Esophagus squamous epithelium (tissue), 5 donors: ENCODE measurements at places on chromosomes 16 and 17.

- no peak for DNase-seq
Measured at GRCh38 chr17:49508866-49509587, 13.9 kb downstream of the NGFR start.

DNA sequence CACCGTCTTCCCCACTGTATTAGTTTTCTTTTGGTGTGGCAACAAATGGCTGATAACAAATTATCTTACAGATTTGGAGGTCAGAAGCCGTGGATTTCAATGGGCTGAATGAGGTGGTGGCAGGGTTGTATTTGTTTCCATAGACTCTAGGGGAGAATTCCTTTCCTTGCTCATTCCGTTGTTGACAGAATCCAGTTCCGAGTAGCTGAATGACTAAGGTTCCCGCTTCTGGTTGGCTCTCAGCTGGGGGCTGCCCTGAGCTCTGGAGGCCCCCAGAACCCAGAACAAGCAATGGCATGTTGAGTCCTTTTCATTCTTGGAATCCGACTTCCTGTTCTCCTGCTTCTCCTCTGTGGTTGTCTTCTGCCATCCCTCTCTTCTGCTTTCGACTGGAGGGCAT is 280.4 kb downstream of the SNX29 start:
- DNase-seq, result no peak

DNA sequence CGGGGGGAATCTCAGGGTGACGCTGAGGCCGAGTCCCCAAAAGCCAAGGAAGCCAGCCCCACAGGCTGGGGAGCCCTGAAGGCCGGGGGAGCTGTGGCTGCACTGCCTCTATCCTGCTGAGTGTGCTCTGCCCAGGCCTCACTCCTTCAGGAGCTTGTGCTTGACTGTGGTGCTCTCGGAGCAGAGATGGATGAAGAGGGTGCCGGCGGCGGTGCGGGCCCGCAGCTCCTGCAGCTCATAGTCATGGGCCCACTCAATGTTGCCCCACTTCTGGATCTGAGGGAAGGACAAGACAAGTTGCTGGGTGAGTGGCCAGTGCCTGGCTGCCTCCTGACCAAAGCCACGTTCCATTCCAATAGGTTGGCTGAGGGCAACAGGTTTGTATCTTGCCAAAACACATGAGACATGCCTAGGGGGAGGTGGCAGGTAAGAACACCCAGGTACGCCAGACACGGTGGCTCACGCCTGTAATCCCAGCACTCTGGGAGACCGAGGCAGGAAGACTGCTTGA is 20.5 kb downstream of the ATPAF2 start:
- no peak for DNase-seq

DNA sequence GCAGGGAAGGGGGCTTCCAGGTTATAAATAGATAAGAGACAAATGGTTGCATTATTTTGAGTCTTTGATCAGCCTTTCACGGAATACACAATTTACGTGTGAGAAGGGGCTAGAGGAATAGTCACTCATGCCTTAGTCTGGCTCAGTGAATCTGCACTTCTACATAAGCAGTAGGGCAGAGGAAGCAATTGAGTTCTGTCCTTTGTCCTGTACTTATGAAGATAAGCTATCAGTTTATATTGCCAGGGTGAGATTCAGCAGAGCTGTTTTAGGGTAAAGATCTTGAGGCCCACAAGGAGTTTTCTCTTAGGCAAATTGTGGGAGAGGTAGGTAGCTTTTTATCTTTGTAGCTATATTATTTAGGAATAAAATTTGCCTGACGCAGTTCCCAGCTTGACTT is 33.3 kb downstream of the TOM1L1 start:
- no peak for DNase-seq

GRCh38 chr17:27578718-27579085 is 52.3 kb upstream of the LGALS9 start:
- no peak for DNase-seq

- no peak for DNase-seq
Measured at GRCh38 chr16:83923581-83924365, 24.9 kb downstream of the MLYCD start.

DNA sequence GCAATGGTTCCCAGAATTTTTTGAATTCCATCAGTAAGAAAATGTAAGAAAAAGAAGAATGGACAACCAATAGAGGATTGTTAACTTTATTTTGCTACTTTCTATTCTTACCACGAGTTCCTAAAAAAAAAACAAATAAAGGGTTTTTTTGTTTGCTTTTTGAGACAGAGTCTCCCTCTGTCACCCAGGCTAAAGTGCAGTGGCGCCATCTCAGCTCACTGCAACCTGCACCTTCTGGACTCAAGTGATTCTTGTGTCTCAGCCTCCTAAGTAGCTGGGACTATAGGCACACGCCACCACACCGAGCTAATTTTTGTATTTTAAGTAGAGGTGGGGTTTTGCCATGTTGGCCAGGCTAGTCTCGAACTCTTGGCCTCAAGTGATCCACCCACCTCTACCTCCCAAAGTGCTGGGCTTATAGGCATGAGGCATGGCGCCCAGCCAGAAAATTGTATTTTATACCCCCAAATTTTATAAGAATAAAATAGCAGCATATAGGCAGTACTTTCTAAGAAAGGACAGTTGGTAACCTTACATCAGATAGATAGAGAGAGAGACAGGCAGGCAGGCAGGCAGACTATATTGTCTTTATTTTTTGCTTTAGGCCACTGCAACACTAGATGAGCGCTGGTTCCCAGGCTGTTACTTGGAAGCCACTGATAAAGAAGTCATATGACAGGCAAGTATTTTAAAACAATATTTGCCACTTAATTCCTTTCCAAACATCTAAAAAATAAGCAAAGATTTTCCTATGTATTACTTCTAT is 127.5 kb downstream of the VPS53 start:
- DNase-seq, result no peak

DNA sequence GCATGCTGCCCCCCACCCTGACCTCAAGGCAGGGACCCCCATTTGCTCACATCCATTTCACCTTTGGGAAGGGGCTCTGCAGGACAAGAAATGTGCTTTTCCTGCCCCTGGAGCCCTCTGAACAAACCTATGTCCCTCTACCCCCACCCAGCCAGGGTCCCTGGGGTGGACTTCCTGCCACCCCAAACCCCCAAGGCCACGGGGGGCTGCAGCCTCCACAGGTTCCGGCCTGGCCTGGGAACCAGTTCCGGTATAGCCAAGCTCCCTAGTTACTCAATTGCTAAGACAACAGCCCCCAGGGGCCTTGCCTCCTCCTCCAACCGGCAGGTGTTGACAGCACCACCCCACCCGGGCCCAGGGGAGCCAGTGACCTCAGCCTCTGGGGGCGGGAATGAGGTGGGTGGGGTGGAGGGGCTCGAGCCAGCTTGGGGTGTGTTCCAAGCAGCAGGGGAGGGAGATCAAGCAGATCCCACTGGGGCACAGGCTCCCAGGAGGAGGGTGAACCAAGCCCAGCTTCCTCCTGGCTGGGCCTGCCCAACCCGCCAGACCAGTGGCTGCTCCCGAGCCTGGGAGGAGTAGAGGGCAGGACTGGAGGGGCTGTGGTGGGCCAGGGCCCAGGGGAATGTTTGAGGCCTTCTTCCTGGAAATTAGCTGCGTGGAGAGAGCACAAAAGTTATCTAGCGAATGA is 6.6 kb downstream of the PNMT start:
- DNase-seq, result no peak

DNA sequence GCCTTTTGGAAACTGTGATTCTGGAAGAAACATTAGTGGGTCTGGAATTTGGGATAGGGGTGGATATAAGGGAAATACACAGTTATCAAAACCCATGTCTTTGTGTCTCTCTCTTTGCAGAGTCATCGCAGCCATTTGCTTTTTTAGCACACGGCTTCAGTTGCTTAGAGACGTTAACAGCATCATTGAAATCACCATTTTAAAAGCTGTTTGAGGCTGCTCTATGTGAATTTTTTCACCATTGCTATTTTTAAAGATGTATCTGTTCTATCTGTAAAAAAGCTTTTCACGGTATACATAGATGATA is 47.3 kb downstream of the OMG start:
- no peak for DNase-seq

DNA sequence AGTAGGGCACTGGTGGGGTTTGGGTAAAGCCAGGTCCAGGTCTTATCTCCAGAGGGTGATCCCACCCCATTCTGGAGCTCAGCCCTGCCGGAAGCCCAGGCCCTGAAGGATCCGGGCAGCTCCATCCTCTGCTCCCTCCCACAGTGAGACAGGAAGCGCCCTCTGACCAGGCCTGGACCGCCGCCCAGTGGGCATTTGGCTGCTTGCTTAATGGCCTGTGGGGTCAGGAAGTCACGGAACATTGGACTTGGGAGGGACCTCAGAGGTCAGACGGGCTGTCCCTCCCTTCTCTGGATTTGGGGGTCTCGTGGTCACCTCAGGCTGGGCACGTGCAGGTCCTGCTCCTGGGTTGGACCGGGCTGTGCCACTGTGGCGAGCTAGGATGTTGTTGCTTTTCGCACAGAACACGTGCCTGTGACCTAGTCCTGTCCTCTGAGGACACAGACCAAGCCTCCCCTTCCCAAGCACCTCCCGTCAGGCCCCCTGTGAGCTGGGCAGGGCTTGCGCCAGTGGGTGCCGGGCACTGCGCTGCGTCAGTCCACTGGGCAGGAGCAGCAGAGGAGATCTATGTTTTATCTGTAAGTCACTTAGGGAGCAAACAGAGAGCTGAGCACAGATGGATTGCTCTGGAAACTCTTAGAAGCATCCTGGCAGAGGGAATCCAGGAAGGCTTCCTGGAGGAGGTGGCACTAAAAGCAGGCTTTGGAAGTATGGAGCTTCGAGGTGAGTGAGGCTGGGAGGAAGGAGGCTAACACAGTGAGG is 49.4 kb upstream of the GSE1 start:
- no peak for DNase-seq

- DNase-seq, result no peak
Measured at GRCh38 chr17:1109606-1110540, 69.9 kb downstream of the ABR start.

DNA sequence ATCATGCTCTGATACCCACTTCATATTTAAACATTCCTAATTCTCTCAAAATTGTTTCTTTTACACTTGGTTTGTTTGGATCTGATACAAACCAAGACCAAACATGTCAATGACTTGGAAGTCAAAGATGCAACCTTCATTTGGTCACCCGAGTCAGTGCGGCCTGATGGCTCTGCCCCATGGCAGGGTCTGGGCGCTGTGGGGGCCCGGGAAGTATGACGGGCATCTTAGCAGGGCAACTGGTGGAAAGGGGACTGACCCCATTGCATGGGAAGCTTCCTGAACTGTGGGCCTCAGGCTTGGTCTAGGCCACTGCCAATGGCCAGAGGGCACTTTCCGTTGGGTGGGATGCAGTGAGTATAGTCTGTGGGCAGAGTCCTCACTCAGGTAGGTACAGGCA is 178.0 kb downstream of the KATNIP start:
- DNase-seq, result no peak

DNA sequence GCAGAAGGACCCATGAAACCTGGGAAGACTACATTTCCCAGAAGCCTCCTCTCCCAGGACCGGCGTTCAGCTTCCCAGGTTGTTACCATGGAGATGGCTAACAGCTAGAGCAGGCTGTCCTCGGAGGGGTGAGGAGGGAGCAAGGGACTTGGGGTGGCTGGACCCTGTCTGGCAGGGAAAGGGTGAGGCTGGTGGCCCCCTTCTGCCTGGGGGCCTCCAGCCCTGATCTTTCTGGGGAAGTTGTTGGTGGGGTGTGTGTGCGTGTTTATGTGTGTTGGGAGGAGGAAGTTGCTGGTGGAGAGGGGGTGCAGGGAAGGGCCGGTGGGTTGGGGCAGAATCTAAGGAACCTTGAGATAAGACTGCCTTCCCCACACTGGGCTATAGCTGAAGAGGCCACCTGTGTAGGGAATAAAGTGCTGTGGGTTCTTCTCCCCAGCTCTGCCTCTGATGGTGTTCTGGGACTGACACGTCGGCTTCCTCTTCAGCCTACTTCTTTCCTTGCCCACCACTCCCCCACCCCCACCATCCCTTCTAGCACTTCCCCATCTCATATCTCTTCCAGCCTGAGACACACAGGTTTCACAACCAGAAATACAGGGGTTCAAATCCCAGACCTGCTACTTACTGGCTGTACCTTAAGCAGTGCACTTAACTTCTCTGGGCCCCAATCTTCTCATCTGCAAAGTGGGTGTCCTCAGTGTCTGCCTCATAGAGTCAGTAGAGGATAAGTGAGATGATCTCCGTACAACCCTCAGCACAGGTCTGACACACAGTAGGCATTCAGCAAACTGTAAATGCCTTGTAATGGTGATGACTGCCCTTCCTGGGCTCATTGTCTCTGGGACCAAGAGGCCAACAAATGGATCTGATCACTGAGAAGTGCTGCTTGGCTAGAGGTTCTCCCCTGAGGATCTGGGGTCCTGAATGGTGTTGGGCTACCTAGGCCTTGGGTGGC is at the start of gene DRC7:
Gene DRC7 (plus strand): TSS at position 82 of the 955 bp plus-strand sequence. CDS start 3,144 bp downstream, outside the sequence.
- DNase-seq, result no peak

- DNase-seq, result no peak
Measured at GRCh38 chr17:44990994-44991393, 22.9 kb upstream of the C1QL1 start.

GRCh38 chr16:56372013-56372634 is 53.2 kb downstream of the AMFR start:
- no peak for DNase-seq

DNA sequence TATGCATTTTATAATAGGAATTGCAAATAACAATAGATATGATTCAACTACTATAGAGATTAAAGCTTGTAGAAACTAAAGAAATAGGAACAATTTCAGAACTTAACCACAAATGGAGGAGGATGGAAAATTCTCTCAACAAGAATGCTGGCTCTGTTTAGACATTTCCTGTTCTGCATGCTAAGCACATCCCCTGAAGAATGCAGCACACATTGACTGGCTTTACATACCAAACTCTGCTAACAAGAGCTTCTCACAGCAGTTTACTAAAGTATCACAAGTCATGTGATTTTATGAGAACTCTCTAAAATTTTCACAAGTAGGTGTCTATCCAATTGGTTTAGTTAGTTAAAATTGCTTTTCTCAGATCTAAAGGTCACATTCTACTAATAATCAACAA is 85.2 kb downstream of the SPAG9 start:
- no peak for DNase-seq

DNA sequence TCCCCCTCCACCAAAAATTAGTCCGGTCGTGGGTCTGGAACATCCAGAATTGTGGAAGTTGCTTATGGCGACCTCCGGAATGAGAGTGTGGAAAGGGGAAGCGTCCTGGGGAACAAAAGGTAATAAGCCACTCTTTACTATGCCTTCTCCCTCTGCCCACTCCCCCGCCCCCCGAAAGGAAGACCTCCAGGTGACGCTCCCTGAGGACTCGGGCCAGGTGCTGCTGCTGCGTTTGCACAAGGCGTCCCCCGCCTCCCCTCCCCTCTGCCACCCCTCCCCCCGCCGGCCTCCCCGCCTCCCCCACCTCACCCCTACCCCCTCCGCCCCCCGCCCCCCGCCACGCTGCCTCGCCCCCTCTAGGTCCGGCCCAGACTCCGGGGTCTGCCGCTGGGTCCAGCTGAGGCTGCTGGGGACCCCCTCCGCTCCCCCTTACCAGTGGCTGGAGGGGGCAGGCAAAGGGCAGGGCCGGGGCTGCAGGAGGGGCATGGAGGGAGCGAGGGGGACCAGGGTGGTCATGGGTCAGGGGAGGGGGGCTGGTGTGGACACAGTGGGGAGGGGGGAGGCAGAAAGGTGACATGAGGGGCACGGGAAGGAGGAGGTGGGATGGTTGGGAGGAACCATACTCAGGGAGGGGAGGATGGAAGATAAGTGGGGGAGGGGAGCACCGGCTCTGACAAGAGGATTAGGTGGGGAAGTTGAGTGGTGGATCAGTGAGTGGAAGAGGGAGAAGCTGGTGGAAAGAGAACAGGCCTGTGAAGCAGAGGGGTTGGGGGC is 23.6 kb downstream of the ALOX12B start:
- no peak for DNase-seq

GRCh38 chr16:3983081-3983520 is 102.6 kb upstream of the CREBBP start:
- DNase-seq, result no peak
